ENCODE measurements at places on chromosomes 11 and 22.

GRCh38 chr11:68326334-68327215, 14.2 kb downstream of the LRP5 start:
- DNase-seq: no peak

DNA sequence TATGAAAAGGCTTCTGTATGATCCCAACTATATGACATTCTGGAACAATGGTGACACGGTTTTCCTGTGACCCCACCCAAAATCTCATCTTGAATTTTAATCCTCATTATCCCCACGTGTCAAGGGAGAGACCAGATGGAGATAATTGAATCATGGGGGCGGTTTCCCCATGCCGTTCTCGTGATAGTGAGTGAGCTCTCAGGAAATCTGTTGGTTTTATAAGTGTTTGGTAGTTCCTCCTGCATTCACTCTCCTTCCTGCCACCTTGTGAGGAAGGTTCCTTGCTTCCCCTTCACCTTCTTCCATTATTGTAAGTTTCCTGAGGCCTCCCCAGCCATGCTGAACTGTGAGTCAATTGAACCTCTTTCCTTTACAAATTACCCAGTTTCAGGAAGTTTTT, 53.1 kb upstream of the TSPAN18 start:
- DNase-seq: no peak

DNA sequence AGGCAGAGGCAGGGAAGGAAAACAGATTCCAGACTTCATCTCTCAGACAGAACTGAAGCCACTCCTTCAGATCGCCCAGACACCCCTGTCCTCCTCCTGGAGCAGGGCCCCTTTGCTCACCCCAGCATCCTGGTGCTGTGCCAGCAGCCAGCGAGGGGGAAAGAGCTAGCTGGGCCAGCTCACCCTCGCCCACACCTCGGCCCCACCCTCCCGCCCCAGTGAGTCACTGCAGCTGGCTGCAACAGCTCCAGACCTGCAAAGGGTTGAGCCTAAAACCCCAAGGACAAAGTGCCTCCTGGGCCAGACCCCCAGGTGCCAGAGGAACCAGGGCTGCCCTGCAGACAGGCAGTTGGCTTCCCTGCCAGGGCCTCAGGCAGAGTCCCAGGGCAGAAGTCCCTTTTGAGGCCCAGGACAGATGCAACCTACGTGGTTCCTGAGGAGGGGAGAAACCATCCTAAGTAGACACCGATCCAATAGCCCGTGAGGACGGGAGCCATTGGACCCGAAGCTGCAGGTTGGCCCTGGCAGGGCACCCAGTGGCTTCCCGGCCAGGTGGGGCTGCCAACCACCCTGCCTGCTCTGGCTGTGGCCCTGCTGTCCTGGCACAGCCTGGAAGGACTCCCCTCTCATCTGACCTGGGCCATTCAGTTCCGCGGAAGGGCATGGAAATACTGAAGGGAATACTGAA, 7.2 kb downstream of the AHNAK start:
- no peak for DNase-seq

- no peak for DNase-seq
Observed at GRCh38 chr11:94379613-94380012, 21.6 kb downstream of the GPR83 start.

GRCh38 chr11:63537293-63538101, 889 bp downstream of the PLAAT4 start:
- no peak for DNase-seq

DNA sequence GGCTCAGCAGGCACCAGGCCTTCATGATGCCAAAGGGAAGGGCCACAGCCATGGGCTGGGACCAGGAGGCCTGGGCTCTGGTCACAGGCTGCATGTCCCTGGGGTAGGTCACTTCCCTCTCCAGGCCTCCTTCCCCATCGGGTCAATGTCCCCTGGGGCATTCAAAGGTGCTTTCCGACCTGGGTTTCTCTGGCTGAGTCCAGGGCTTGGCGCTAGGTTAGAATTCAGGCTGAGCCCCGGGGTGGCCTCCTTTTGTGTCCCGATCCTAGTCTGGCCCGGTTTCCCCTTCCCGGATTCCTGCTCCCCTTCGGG, 12.2 kb downstream of the MAFF start:
- no peak for DNase-seq

GRCh38 chr11:63405114-63405513, 35.5 kb downstream of the SLC22A9 start:
- DNase-seq: no peak

DNA sequence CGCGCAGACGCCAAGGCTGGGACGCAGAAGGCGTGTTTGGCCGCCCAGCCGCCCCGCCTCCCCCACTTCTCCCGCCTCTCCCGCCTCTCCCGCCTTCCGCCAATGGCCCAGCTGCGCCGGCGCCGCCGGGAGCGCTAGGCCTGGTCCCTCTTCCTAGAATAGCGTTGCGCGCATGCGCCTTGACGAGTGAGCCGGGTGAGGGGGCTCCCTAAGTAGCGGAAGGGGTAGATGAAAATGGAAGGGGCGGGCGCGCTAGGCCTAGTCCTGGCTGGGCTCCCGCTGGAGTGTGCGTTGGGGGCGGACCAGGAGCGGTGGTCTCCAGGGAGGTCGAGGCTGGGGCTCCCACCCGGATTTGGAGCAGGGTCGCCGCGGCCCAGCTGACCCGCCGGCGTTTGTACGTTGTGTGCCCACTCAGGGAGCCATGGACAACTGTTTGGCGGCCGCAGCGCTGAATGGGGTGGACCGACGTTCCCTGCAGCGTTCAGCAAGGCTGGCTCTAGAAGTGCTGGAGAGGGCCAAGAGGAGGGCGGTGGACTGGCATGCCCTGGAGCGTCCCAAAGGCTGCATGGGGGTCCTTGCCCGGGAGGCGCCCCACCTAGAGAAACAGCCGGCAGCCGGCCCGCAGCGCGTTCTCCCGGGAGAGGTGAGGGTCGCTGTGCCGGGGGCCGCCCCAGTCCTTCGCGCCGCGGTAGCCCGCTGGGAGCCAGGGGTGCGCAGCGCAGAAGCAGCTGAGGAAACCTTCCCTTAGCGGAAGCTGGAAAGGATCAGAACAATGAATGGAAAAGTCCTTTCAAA, at the start of gene AKIP1:
AKIP1 (plus strand) TSS at position 161 of the 795 bp plus-strand sequence; CDS start at position 422, 261 bp downstream.
- peak; percentile 65 for DNase-seq

GRCh38 chr11:102637731-102638130, 12.6 kb upstream of the MMP20 start:
- no peak for DNase-seq

- no peak for DNase-seq
Observed at GRCh38 chr11:69086152-69087132, 37.7 kb downstream of the TPCN2 start.

GRCh38 chr11:88089134-88089533, 86.1 kb downstream of the RAB38 start:
- no peak for DNase-seq

GRCh38 chr11:43378897-43379296, 20.2 kb downstream of the TTC17 start:
- no peak for DNase-seq

GRCh38 chr22:23218053-23218866, 38.0 kb downstream of the BCR start:
- no peak for DNase-seq

- no peak for DNase-seq
Observed at GRCh38 chr11:100578831-100579311, 108.2 kb upstream of the ARHGAP42 start.

DNA sequence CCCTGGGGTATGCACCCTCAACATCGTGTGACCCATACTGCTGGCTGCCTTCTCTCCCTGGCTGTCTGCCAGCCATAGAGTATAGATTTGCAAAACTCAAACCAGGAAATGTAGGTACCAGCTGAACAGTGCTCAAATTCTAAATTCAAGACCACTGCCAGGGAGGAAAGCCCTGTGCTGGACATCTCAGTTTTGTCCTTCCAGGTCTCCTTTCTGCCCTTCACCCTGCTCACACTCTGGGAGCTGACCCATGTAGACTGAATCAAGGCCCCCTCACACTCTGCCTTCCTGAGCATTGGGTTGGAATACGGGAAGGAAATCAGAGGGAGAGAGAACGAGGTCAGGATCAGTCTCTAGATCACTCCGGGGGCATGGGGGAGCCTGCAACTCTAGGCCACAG, 12.4 kb upstream of the DRD2 start:
- no peak for DNase-seq

GRCh38 chr11:9771071-9771511, 107.2 kb downstream of the SWAP70 start:
- no peak for DNase-seq

- no peak for DNase-seq
Observed at GRCh38 chr11:17273211-17273610, 3.3 kb upstream of the NUCB2 start.

All from activated naive CD4-positive, alpha-beta T cell (primary cell).